SK-N-DZ (cell line): ENCODE measurements at places on chromosomes 11 and 22.

- DNase-seq, result no peak
These were observed 112.8 kb upstream of the CADM1 start for GRCh38 chr11:115616971-115617370.

DNA sequence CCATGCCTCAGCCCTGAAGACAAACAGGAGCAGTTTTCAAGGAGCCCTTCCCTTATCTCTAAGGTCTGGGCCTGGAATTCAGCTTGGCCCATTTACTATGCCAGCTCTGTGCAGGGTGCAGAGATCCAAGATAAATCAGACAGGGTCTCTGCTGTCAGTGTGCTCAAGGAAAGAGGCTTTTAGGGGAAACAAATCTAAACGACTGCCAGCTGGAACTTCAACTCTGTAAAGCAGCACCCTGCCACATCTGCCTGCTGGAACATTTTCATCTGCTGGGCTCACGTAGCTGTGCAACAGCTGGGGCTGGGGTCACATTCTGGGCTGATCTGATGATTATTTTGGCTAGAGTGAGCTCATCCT is 19.8 kb upstream of the EHF start:
- peak; percentile 40 for DNase-seq

GRCh38 chr22:30754971-30755758 is 60.5 kb downstream of the OSBP2 start:
- DNase-seq, result peak; percentile 67

DNA sequence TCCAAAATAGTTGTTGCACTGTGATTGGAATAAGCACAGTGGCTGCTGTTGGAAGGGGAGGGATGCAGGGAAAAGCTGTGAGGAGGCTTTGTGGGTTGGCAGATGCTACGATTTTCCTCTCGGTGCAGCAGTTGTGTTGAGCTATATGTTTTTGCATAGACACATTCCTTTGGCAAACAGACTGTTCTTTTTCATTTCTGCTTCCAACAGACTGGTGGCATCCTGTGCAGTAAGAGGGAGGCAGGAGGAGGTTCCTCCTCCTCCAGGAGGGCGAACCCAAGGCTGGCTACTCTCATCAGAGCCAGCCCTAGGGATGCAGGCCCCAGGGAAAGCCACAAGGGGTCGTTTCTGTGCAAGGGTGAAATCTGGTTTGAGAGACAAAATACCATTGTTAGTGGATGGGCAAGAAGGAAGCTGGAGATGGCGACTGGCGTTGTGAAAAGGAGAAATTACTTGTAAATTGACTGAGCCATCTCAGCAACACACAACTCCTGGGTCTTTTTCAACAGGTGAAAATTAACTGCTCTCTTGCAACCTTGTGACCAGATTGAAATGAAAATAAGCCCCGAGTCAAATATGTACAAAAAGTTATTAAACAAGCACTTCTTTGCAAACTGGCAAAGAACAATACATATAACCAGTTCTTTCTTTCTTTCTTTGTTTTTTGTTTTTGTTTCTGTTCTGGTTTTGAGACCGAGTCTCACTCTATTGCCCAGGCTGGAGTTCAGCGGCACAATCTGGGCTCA is 26.5 kb upstream of the UBASH3B start:
- DNase-seq, result peak; percentile 40

GRCh38 chr11:76803023-76803422 is 19.9 kb downstream of the TSKU start:
- DNase-seq, result no peak

GRCh38 chr22:44892803-44893730 is 116.7 kb downstream of the PHF21B start:
- DNase-seq, result no peak

GRCh38 chr22:50061141-50061823 is 3.2 kb upstream of the TTLL8 start:
- no peak for DNase-seq

DNA sequence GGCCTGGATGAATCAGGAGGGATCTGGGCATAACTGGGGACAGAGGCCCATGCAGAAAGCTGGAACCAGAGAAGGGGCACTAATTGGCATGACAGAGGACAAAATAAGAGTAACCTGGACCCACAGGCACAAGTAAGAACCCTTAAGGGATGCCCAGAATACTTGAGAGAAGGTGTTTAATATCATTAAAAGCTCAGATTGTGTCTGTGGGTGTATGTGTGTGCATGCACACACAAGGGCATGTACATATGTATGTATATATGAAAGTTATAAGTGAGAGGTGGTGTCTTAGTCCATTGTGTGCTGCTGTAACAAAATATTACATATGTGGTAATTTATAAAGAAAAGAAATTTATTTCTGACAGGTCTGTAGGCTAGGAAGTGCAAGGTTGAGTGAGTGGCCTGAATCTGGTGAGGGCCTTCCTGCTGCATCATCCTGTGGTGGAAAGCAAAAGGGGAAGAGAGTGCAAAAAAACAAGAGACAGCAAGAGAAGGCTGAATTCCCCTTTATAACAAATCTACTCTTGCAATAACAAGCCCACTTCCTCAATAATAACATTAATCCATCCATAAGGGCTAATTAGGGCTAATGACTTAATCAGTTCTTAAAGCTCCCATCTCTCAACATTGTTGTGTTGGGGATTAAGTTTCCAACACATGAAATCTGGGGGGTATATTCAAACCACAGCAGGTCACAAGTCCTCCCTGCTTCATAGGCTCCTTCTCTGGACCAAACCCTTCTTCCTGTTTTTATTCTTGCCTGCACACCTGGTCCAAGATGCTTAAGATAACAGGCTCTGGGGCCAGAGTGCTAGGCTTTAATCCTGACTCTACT is 68.3 kb upstream of the POU2AF2 start:
- DNase-seq, result no peak

DNA sequence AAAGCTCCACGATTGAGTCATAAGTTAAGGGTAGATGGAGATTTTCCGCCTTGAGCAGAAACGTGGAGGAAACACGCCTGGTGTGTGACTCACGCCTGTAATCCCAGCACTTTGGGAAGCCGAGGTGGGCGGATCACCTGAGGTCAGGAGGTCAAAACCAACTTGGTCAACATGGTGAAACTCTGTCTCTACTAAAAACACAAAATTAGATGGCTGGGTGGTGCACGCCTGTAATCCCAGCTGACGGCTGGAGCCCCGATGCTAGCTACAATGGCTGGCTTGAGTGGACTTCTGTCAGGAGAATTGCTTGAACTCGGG is 17.3 kb upstream of the DGCR8 start:
- no peak for DNase-seq

- DNase-seq, result no peak
These were observed 33.1 kb downstream of the C11orf58 start for GRCh38 chr11:16771350-16772140.

GRCh38 chr11:28581286-28582242 is 473.4 kb downstream of the METTL15 start:
- DNase-seq, result no peak

DNA sequence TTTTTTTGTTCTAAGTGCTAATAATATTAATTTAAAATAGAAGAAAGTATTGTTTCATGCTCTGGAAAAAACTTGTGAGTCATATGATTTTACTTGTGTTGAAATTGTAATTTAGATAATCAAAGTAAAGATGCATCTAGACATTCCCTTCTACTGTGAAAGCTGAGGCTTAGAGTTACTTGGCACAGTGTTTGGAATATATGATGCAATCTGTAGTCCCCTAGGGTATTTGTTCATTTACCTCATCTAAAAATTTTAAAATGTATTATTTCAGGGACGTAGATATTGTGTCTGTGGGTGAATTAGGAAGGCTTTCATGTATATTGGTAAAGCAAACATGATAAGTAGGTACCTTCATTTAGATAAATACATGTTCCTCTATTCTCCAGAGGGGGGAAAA is 793.5 kb upstream of the CNTN5 start:
- no peak for DNase-seq

- no peak for DNase-seq
These were observed 94.8 kb upstream of the SORL1-AS1 start for GRCh38 chr11:121547574-121547973.

- DNase-seq, result no peak
These were observed 603 bp downstream of the CDHR5 start for GRCh38 chr11:623999-624704.

GRCh38 chr11:125001849-125002248 is 47.8 kb downstream of the CCDC15 start:
- no peak for DNase-seq

DNA sequence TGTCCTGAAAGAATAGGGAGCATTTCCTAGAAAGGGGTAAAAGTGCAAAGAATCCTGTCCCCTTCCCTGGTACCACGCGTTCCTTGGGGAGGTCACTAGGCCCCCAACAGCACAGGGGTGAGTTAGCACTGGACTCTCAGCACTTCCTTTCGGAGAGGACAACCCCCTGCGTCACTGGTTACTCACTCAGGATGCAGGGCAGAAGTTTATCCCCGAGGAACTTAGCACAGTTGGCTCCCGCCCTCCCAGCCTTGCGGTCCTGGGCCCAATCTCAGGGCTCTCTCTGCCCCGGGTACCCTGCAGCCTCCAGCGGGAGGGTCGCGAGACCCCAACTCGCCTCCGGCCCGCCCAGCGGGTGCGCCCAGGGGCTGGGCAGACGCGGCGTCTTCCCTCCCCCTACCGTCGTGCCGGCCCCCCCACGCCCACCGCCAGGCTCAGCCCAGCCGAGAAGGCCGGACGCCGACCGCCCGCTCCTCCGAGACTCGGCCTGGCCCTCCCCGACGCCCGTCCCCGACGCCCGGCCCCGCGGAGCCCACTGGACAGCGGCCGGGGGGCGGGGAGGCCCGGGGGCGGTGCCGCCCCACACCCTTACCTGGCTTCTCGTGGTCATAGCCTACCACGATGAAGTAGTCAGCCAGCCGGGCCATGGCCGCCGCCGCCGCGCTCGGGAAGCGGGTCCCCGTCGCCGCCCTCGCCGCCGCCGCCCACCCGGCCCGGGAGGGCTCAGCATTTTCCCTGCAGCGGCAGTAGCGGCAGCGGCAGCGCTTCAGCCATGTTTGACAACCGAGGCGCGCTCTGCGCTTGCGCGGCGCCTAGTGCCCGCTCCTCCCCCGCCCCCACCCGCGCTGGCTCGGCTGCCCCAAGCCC is at the start of gene SBF2:
Gene SBF2, minus strand, starts transcription at position 797 of the 867 bp plus-strand sequence. Its CDS starts 150 bp downstream, at position 647.
- DNase-seq, result peak; percentile 82

DNA sequence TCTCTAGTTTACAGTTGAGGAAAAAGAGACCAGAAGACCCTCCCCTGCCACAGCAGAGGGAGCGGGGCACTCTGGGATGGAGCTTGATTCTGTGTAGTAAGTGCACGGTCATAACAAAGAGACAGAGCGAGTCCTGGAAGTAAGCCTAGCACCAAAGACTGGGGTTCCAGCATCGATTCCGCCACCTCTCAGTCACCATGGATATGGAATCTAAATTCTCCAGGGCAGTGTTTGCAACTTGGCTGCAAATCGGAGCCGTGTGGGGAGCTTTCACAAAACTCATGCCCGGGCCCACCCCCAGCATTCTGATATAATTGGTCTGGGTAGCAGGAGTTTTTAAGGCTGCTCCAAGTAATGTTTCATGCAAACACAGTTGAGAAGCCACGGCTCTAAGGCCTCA is 129.5 kb upstream of the OPCML start:
- no peak for DNase-seq

DNA sequence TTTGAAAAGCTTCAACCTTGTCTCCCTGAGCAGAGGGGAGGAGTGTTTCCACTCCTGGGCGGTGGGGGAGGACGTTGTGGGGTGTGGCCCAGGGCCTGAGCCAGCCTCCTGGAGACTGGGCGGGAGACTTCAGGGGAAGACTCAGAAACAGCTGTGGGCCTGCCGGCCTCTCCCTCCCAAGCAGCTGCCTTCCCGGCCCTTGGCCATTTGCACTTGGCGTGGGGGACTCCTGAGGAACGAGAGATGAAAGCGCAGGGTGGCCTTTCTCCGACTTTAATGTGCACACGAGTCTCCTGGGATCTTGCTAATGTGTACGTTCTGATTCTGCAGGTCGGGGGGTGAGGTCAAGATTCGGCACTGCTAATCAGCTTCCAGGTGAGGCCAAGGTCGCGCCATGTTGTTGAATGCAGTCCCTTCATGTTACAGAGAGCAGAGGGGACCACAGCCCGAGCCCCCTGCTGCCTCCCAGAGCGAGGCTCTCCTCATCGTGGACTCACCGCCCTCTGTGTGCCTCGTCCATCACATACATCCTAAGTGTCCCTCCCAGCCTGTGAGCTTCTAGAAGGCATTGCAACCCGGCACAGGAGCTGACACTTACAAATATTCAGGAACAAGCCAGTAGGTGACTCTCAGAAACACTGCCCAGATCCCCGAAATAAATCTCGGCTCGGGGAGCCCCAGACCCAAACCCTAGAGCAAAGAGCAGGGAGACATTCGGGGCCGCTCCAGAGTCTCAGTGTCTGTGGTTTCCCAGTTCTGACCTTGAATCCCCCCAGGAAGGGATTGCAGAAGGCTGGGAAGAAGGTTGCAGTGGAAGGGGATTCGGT is 7.7 kb downstream of the LIF start:
- DNase-seq, result no peak

DNA sequence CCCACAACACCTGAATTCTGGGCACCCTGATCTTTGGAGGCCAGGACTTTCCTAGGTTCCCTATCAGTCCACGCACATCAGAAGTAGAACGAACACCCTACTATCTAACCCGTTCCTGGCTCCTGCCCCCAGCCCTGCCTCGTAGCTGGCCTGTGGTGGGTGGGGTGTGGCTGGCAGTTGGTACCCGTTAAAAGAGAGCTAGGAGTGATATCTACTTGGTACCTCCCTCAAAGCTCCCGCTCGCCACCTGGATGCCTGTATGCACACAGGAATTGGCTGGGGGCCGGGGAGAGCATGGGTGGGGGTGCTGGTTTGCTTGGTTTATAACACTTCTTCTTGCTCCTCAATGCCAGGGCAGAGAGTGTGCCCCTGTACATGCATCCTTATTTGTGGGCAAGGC is 14.0 kb upstream of the NECTIN1 start:
- DNase-seq, result no peak

GRCh38 chr11:115581871-115582639 is 77.8 kb upstream of the CADM1 start:
- DNase-seq, result peak; percentile 75

DNA sequence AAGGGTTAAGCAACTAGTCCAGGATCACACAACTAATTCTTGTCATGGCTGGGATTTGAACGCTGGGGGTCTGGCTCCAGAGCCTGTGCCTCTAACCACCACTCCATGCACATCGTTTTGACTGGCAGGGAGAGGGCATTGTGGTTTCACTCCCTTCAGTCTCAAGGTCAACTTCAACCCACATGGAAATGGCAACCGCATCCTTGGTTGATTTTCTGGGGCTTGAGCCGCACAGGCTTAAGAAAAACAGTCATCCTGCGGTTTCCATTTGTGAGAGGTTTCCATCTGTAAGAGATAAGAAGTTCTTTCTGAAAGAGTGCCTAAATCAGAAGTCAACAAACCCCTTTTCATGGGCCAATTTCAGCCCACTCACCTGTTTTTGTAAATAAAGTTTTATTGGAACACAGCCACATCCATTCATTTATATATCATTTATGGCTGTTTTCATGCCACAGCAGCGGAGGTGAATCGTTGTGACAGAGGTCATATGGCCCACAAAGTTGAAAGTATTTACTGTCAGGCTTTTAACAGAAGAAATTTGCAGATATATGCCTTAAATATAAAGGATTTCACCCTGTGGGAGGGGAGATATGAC is 65.7 kb downstream of the SGSM1 start:
- no peak for DNase-seq

- no peak for DNase-seq
These were observed 6.4 kb downstream of the PPIL2 start for GRCh38 chr22:21672107-21672629.
